ENCODE measurements at places on chromosomes 7 and 10.
A peak's percentile ranks its signal among the peaks of the same experiment; 100 is the strongest.

DNA sequence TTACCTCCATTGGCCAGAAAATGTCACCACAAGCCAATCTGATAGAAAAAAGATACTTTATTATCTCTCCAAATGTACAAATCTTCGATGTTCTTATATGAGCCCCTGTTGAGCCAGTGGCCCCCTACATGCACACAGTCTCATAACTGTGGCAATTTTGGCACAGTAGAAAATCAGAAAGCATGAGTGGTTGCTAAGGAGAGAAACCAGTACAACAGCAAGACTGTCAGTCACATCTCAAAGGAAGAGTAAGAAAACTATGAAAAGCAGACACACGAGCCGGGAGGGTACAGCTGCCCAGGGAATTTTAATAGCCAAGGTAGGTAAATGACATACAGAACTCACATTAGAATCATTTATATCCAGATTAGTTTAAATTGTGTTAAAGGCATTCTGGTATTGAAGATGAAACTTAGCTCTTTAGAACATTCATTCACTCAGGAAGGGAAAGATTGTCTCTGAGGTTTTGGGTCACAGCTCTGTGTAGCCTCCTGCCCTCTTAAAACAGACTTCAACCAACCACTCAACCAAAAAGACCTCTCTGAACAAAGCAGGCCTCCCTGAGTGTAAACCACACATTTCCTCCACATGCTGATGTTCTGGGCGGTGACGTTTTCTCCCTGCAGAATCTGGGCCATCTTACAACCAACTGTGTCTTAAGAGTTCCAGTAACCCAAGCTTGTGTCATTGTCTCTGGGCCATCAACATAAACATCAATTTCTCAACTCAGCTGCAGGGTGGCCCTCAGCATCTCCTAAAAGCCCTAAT, 80.8 kb upstream of the ADAM12 start:
- no peak for DNase-seq

DNA sequence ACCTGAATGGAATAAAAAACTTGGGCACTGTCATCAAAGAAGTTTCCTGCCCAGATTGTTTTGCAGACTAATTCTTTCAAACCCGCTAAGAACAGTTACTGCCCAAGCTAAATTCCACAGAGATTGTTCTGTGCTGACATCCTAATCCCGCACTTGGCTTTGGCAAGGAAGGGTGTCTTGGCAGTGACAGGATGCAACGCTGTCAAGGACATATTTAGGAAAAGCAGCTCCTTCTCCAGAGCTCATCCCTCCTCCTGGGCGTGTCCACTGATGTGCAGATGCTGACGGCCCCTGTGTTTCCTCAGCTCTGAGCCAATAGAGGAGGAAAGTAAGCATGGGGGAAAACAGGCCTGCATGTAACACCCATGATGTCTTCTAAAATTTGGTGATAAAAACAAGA, 74.2 kb downstream of the EEPD1 start:
- no peak for DNase-seq

DNA sequence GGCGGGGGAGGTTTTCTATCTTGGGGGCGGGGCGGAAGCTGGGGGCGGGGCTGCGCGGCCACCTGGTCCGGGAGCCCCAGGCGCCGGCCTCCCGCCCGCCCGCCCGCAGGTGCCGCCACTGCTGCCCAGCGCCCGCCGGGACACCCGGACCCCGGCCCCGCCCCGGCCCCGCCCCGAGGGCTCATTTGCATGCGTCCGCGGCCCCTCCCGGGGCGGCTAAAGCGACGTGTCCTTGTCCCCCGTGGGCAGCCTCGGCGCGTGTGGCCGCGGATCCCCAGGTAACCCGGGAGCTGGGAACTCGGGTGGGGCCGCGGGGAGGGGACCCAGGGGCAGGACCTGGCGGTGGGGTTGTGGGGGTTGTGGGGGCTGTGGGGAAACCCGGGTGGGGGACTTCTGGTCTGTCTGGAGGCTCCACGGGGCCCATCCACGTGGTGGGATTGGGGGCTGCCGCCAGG, at the start of gene BHLHA15:
TSS of gene BHLHA15 (plus strand) at position 219 of the 455 bp plus-strand sequence. CDS start 871 bp downstream, outside the sequence.
- no peak for DNase-seq

- no peak for DNase-seq
These were observed 25.9 kb upstream of the ANKRD2 start for GRCh38 chr10:97546456-97547270.

DNA sequence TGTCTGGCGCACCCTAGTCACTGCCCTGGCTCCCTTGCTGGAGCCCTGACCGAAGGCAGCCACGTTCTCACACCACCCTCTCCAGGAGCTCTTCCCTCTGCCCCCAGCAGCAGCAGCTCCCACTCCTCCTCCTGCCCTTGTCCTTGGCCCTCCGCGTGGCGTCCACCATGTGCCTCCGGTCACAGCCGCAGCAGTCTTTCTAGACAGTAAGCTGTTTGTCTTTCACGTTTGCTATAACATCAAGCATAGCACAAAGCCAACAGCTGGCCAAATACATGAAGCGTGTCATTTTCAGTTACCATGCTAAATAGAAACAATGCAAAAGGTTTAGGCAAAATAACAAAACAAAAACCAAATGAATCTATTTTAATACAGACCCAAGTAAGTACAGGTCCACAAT, 3.3 kb downstream of the PITRM1 start:
- DNase-seq = no peak

- no peak for DNase-seq
These were observed 8.6 kb downstream of the CPA4 start for GRCh38 chr7:130301501-130302020.

- DNase-seq = no peak
These were observed 33.7 kb upstream of the TNRC18 start for GRCh38 chr7:5457245-5457735.

GRCh38 chr7:46948716-46949115, 633.2 kb downstream of the TNS3 start:
- DNase-seq = peak; percentile 42

All from NCI-H187 (cell line).